Activated CD4-positive, alpha-beta T cell treated with anti-CD3 and anti-CD28 coated beads, Interleukin-2, amount 10 ng/mL, durations not matched to agents 24 days and 14 days (primary cell): ENCODE measurements at places on chromosomes 3 and 15. TPM values are rescaled to one million over a fixed set of nuclear protein-coding genes. Genes with fewer than 3 reads are reported as not detected.
A peak's percentile ranks its signal among the peaks of the same experiment; 100 is the strongest.

Gene FBLN2
- total RNA-seq, result not detected in 2 replicates

Gene SAMD7
- total RNA-seq, result not detected in 2 replicates

Gene LRRC57
- total RNA-seq, result 19.0 and 21.1 TPM in 2 replicates

DNA sequence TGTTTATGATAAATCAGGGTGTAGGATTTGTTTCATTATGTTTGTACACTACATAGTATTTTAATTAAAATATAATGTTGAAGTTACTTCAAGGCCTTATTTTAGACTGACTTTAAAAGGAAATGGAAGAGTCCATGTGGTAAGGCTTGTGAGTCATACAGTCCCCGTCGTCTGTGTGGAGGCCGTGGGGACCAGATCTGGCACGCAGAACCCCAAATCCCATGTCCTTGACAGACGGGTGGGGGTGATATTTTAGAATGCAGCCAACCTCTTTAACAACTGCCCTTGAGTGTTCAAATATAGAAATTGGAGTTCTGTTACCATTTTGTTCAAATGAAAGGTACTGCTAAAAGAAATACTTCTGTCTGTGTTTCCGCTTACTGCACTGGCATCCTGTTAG is 35.8 kb downstream of the ABHD17C start:
- peaks cover 1% of the 10 kb centered on the region for H3K36me3 ChIP-seq
- H3K4me3 ChIP-seq, result no peak overlapping the region

DNA sequence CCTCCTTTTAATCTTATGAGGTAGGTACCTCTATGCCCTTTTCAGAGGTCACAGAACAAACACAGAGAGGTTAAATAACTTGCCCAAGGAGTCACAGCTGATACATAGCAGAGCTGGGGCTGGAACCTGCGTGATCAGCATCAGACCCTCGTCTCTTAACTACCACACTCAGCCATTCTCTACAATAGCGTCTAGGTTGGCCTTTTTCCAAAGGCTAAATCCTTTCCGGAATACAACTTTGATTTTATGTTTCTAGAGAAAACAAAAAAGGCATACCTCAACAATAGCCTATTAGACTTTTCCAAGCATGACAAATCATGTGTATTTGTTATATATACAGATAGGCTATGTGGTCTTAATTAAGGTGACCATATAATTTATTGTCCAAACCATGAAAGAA is 187.2 kb downstream of the RORA start:
- H3K27ac ChIP-seq, result no peak overlapping the region
- H3K36me3 ChIP-seq, result no peaks in the 10 kb centered on the region
- no peaks in the 10 kb centered on the region for H3K4me1 ChIP-seq
- no peak for DNase-seq
- peaks cover 23% of the 10 kb centered on the region for H3K27me3 ChIP-seq

- no peak for DNase-seq
- no peaks in the 10 kb centered on the region for H3K4me1 ChIP-seq
- H3K27me3 ChIP-seq, result no peaks in the 10 kb centered on the region
Observed at GRCh38 chr3:64799606-64800005, 111.8 kb upstream of the ADAMTS9 start.

DNA sequence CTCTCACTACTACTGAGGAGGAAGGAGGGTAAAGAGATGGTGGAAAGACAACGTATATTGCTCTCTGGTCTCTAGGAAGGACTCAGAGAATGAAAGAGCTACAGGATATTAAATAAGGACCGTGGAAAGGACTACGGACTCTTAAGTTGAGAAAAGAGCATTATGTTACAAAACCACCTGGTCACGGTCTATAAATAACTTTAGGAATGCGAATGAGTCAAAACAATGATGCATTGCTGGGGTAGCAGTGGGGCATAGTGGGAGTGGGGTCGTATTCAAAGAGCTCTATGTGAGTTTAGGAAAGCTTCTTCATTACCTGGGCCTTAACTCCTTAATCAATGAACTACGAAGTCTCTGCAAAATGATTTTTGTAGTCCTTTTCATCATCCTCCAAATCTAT is 295.7 kb upstream of the SOX14 start:
- no peaks in the 10 kb centered on the region for H3K27me3 ChIP-seq
- H3K27ac ChIP-seq, result no peak overlapping the region
- no peaks in the 10 kb centered on the region for H3K4me1 ChIP-seq
- no peaks in the 10 kb centered on the region for H3K36me3 ChIP-seq

- H3K27me3 ChIP-seq, result peaks cover 5% of the 10 kb centered on the region
- peak; percentile 14 for DNase-seq
- H3K27ac ChIP-seq, result no peak overlapping the region
- no peak overlapping the region for H3K4me3 ChIP-seq
- peaks cover 25% of the 10 kb centered on the region for H3K4me1 ChIP-seq
Observed at GRCh38 chr15:71679793-71680353, 130.5 kb upstream of the NR2E3 start.
